SK-N-MC (cell line): ENCODE measurements at places on chromosomes 2 and 18.

DNA sequence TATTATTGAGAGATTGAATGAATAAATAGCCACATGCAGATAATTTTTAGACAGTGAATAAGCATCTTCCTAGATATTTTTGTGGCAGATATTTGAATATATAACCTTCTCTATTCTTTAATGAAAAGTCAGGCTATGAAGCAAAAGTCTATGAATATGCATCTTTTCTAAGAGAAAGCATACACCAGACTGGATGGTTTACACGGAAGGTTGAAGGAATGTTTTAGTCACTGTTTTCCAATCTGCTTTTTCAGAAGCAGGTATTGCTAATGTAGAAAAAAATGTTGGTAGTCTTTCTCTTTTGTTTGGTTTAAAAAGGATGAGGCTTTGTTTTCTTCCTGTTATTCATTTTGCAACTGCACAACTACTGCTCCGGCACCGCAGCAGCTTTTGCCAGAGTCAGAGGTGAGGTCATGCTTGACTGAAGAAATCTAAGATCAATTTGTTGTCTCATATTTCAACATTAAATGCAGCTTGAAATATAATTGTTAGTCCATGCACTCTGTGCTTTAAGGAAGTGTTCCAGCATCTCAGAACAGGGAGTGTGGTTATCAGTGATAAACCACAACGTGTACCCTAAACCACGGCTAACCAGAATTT is 1540.8 kb upstream of the PIK3C3 start:
- no peak for DNase-seq

DNA sequence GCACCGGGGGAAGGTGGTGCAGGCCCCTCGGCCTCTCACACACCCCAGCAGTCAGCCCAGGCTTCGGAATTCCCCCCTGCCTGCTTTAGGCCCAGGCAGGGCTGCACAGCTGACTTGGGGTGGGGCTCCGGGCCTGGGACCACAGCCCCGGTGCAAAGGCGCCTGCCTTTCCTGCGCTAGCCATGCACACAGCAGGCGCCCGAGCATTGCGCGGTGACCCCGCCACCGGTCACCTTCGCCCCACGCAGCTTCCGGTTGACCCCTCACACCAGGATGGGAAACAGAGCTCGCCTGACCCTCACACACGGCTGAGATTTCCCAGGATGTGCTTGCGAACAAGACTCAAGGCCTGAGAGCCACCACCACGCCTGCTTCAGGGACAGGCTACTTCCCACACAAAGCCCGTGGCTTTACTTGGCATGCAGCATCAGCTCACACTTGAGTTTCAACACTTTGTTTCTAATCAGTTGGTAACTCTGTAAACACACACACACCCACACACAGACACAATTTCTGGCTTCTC is 46.0 kb downstream of the SLC66A2 start:
- no peak for DNase-seq

DNA sequence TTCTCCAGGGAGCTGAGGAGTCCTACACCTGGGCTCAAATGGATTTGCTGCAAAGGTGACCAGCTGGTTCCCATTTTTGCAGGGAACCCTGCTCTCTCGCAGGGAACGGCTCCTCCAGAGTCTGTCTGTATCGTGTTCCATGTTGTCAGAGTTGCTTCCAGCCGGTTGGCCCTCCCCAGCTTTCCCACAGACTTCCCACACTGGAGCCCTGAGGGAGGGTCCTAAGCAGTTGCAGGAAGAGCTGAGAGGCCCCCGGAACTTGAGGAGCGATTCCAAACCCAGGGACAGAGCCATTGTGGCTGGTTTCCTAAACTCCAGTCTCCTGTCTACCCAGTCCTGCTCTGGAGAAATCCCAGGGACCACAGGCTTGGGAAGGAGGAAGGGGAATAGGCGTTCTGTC is 121.7 kb upstream of the PPP1CB start:
- no peak for DNase-seq

- no peak for DNase-seq
These were observed 35.2 kb downstream of the HDLBP start for GRCh38 chr2:241280291-241280690.

DNA sequence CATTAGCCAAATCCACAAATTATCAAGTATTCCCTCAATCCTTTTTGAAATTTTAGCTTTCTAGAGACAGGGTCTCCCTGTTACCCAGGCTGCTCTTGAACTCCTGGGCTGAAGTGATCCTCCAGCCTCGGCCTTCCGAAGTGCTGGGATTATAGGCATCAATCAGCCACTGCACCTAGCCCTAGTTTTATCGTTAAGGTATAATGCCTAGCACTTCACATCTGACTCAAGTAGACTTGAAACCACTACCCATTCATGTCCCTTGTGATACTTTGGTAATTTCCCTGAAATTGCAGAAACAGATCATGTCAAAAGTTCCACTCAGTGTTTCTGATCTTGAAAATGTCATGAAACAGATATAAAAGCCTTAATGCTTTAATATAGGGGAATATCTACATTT is 26.3 kb downstream of the MEX3C start:
- DNase-seq = no peak

DNA sequence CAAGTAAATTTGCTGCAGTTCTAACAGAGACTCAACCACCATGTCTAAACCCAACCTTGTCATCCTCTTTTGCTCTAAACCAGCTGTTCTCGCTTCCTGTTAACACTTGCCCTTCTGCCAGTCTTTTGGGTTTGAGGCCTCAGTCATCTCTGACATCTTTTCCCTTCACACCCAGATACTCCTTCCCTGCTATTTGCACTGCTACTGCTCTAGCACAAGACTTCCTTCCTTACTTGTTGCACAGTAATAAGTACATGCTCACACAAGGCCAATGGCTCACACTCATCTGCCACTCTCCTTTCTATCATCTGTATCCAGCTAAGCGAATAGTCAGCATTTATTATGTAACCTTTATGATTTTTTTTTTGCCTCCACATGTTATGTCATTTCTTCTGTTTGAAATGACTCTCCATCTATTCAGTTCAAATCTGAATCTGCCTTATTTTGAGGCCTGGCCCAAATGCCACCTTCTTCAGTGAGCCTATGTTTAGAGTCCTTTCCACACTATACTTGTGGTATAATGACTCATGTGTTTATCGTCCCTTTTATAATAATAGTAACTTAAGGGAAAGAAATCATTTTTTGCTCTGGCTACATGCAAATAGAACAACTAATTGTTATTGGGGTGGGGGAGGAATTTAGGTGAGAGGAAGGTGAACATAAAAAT is 22.5 kb upstream of the CDKL4 start:
- DNase-seq = no peak

DNA sequence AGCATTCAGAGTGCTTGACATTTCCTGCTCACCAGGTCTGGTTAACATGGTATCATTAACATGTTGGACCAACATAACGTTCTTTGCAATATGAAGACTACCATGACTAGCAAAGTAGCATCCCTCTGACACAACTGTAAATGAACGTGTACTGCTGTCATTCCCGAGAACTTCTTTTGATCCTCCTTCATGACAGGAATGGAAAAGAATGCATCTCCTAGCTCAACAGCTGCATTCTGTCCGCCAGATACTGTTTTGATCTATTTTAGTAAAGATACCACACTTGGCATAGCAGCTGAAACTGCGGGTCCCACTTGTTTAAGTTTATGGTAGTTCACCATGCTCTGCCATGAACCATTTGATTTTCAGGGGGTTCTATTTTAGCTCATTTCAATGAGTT is 144.2 kb upstream of the PARD3B start:
- DNase-seq = no peak

DNA sequence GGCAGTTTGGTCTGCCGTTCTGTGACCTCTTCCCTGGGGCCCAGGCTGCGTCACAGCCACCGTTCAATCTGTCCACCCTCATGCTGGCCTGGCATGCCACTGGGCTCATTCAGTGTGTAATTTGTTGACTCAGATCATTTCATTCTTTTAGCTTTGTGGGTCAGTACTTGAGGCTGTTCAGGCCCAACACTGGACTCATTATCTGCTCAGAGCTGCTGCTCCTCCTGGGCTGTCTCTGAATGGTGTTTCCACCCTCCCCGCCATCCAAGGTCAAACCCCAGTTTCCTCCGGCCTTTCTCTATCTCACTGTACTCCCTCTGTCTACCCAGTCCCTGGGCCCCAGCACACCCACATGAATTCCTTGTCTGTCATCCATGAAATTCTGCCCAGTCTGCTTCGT is 152.4 kb upstream of the NCK2 start:
- DNase-seq = no peak

GRCh38 chr2:76296438-76296837 is 585.7 kb upstream of the GCFC2 start:
- DNase-seq = no peak

- no peak for DNase-seq
These were observed 10.6 kb downstream of the IRS1 start for GRCh38 chr2:226788881-226789490.

DNA sequence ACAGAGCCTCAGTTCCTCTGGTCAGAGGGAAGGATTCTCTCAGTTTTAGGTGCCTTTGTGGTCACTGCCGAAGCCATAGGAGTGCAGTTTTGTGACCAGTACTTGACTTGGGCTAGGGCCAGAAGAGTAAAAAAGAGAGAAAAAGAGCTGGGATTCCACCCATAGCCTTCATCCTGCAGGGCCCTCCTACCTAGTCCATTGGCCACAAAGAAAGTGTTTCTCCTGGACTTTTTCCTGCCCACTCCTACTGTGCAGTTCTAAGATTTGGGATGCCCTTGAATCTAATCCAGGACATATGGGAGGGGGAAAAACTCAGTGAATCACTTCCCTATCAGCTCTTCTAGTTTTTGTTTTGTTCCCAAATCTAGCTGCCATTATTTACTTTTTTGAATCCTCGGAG is 26.0 kb downstream of the FAM117B start:
- no peak for DNase-seq

DNA sequence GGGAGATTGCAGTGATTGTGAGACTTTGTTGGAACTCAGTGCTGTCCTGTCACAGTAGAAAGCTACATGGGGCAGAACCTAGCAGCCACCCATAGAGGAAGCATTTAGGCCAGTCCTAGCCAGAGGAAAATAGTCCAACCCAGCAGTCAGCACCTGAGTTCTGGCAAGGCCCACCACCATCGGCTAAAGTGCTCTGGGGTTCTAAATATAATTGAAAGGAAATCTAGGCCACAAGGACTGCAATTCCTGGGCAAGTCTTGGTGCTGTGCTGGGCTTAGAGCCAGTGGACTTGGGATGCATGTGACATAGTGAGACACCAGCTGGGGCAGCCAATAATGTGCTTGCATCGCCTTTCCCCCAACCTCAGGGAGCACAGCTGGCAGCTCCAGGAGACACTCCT is 28.9 kb upstream of the ACTR2 start:
- DNase-seq = no peak

- no peak for DNase-seq
These were observed 107.2 kb downstream of the INHBB start for GRCh38 chr2:120452945-120453634.

DNA sequence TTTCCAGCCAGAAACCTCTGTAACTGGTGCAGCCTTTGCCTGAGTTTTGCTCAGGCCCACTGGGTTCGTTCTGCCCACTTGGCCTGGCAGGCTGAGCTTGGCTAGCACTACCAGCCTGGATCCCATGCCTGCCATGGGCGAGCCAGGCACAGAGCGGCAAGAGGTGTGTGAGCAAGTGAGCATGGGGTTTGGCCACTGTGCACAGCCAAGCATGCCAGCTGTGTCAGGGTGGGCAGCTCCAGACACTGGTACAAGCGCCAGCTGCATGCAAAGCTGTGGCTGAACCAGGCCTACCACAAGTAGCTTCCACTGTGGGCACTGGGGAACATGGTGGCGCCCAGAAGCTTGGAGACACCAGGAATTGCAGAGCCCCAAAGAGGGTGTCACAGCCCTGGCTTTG is 56.3 kb upstream of the LDAH start:
- DNase-seq = no peak

DNA sequence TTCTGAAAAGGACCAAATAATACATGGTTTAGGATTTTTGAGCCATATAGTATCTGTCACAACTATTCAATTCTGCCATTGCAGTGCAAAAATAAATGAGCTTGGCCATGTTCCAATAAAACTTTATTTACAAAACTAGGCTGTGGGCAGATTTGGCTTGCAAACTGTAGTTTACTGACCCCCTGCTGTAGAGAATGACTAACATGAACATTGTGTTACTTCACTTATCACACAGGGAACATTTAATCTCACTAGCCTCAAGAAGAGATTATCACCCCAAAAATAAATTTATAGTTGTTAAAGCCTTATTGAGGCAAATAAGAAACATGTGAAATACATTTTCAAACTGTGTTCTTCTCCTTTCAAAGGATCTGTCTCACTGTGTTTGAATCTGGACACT is 766.2 kb downstream of the MBD2 start:
- no peak for DNase-seq

DNA sequence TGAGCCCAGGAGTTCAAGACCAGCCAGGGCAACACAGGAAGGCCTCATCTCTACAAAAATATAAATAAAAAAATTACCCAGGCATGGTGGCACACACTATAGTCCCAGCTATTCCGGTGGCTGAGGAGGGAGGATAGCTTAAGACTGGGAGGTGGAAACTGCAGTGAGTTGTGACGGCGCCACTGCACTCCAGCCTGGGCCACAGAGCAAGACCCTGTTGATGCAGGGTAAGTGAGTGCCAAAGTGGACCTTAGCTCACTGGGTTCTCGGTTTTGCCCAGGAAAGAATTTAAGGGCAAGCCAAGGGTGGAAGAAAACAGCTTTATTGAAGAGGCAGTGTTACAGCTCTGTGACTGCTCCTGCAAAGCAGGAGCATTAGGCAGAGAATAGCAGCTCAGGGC is 6.9 kb upstream of the ERICH2 start:
- DNase-seq = no peak

DNA sequence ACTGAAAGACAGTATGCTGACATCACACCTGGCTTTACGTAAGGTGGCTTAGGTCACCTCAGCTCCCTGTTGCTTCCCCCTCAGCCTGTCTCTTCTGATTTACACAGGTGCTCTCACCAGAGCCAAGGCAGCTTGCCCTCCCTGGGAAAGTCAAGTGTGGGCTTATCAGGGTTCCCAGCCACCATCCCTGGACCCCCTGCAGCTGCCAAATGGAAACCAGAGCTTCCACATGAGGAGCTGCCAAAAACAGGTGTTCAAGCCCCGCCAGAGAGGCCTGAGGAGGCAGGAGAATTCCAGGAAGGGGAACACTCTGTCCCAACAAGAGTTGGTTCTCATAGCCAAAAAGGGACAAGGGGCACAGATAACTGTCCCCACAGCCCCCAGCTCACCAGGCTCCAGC is 266.7 kb downstream of the ATAD2B start:
- no peak for DNase-seq

- DNase-seq = no peak
These were observed 8.6 kb upstream of the SERPINB2 start for GRCh38 chr18:63878925-63879324.

DNA sequence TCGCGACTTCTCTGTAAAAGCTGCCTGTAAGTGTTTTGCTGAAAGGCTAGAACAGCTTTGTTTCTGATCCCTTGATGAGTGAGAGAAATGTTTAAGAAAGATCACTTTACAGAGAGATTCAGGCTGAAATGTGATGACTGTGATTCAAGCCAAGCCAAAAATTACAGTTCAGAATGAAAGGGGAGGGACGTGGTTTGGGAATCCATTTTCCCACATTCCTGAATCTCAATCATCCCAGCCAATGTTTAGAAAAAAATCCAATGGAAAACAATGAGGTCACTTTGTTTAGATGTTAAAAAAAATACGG is 416.7 kb downstream of the ARHGAP15 start:
- no peak for DNase-seq

- DNase-seq = no peak
These were observed 42.4 kb downstream of the TCF7L1 start for GRCh38 chr2:85175369-85176299.
